ENCODE measurements at places on chromosomes 11 and 22.

GRCh38 chr11:33867561-33867960 lies 24.3 kb downstream of the LMO2 start:
- DNase-seq: no peak

DNA sequence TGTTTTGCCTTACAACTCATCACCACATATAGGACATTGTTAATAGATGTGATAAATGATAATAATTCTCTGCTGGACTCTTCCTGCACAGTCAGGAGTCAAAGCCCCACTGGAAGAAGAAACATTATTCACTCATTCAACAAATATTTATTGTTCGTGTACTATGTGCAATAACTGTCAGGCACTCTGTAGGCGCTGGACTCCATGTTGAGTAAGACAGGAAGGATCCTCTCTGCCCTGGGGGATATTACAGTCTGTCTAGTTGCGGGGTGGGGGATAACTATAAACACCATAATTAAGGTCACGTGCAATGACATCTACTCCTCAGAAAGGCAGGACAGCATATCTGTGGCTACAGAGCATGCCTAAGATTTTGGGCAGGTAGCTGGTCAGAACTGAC lies 281.1 kb downstream of the FAT3 start:
- no peak for DNase-seq

- no peak for DNase-seq
Measured at GRCh38 chr11:131888230-131888855, 517.9 kb downstream of the NTM start.

DNA sequence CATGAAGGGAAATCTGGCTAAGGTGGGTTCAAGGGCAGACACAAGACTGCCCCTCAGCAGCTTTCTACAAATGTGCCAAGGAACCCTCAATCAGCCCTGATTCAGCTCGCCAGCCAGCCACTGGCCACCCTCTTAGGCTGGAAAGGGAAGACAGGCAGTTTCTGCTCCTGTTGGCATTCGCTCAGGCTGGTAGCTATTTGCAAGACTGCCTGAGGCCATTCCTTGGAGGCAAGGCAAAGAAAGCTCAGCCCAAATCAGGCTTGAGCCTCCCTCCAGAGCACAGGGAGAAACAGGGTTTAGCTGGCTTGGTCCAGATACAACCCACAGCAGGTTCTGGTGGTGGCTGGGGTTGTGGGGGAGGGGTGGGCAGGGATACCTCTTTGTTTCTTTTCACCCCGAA lies 19.2 kb downstream of the TP53I11 start:
- DNase-seq: no peak

- DNase-seq: no peak
Measured at GRCh38 chr11:90330632-90331031, 107.8 kb upstream of the CHORDC1 start.

DNA sequence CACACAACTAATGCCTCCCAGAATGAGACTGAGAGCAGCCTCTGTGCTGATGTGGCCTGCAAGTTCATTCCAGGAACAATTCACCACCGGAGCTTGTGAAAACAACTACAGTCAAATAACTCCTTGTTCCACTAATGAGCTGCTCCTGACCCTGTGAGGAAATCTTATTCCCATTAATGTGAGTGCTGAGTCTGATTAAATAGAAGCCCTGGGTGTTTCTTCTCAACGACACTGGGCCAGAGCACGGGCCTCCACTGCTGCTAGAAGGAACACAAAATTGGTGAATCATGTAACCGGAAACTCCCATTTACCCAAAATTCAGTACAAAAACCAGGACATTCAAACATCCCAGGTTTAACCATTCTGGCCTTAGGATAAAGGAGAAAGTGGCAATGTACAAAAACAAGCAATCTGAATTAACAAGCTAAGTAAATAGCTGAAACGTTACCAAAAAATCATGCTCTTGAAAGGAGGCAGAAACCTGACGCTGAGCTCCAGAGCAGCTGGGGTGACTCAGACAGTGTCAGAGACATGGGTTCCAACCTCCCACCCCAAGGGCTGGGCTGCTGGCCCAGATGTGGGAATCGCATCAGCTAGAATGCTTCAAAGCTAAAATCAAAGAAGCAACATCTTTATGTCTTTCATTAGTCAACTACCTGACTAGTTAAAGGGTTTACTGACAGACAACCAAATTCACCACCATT lies 26.7 kb downstream of the SERGEF start:
- no peak for DNase-seq
